Activated gamma-delta T cell (primary cell): ENCODE measurements at places on chromosomes 6 and 20.

- DNase-seq: no peak
These were observed 70.1 kb downstream of the SLX4IP start for GRCh38 chr20:10504994-10505730.

DNA sequence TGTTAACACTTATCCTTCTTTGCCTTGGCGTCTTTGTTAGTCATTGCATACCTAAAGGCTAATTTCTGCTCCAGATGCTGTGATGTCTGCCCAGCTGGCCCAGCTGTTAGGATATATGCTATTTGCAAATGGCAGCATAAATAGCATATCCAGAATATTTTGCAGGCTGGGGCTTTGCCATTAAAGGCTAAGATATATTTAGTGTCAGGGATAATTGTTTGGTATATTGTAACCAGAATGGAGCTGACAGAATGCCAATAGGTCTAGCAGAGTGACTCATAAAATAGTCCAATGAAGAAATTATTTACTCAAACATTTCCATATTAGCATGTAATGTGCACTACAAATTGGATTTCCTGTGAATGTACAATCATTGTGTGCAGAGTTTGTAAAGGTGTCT lies 584.1 kb upstream of the FLRT3 start:
- DNase-seq: no peak

DNA sequence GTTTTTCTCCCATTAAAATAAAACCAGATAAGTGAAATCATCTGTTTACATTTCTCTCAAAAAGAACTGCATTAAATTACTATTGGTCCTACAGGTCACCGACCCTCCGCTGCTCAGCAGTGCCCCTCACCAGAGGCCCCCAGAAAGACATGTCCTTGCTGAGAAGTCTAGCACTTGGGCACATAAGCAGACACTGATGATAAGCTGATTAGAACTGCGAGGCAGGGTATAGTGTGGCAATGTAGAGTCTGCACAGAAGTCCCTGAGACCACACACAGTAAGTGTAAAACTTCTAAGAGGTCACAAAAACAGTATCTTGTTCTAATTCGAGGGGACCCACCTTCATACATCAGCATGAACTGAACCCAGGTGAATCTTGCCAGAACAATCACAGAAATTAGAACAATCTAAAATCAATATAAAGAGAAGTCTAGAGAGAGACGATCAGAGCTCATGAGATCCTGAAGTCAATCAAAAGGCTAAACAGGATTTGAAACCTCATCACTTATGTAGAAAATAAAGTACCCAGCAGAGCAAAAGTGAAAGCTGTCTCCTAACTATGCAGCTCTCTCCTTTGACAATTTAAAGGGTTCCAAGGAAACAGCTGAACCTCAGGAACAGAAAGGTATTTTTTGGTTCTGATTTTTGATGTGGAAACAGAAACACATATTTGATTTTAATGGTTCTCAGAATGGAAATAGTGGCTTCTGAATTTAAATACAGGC lies 182.9 kb downstream of the PTPRT start:
- no peak for DNase-seq

- DNase-seq: no peak
These were observed 2.5 kb downstream of the NTSR1 start for GRCh38 chr20:62710886-62711702.

DNA sequence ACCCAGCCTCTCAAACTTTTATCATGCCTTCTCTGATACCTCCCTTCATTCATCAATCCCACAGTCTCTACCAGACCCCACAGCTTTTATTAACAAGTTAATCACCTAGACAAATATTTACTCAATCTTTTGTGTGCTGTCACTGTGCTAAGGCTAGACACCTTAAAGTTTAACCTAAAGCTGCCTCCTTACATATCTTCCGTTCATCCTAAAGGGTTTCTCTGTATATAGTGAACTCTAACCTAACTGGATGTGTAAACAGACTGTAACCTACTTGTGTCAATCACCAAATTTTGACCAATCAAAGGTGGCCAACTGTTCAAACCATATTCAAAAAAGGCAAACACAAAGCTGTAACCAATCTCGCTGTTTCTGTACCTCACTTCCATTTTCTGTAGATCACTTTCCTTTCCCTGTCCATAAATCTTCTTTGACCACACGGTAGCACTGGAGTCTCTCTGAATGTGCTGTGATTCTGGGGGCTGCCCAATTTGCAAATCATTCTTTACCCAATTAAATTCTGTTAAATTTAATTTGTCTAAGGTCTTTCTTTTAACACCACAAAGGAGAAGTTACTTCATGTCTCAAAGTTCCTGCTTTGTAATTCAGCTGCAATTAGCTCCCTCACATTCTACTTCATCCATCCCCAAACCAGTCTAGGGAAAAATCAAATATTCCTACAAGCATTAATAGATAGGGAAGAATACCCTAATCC lies 72.5 kb downstream of the ARHGAP18 start:
- DNase-seq: no peak

DNA sequence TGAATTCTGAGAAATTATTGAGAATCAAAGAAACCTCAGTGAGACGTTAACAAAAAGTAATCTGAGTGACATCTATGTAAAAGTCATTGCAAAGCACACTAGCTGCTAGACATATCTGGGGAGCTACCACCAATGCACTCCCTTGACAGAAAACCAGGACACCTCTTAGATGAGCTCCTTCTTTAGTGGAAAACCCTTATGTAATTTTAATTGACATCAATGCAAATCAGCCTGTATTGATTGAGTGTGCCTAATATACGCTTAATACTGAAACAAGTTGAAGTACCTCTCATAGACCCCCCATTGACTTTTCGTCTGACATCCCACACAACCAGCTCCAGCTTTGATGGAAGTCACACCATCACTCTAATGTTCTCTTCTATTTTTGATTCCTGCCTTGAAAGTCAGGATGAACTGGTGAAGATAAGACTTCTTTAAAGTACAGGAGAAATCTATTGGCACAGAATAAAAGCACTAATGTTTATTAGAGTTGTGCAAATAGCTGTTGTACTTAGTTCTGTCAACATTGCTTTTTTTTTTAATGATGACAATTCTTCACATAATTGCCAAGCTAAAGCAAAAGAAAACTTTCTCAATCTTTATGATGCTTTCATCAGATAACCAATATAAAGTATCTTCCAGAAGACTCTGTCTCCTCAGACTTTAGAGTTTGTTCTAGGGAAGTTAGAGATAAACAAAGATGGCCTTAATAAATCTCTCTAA lies 98.0 kb upstream of the FAM8A1 start:
- DNase-seq: no peak

GRCh38 chr6:77607004-77607403 lies 45.8 kb upstream of the MEI4 start:
- DNase-seq: no peak

GRCh38 chr20:48656661-48657211 lies 171.1 kb downstream of the PREX1 start:
- no peak for DNase-seq

DNA sequence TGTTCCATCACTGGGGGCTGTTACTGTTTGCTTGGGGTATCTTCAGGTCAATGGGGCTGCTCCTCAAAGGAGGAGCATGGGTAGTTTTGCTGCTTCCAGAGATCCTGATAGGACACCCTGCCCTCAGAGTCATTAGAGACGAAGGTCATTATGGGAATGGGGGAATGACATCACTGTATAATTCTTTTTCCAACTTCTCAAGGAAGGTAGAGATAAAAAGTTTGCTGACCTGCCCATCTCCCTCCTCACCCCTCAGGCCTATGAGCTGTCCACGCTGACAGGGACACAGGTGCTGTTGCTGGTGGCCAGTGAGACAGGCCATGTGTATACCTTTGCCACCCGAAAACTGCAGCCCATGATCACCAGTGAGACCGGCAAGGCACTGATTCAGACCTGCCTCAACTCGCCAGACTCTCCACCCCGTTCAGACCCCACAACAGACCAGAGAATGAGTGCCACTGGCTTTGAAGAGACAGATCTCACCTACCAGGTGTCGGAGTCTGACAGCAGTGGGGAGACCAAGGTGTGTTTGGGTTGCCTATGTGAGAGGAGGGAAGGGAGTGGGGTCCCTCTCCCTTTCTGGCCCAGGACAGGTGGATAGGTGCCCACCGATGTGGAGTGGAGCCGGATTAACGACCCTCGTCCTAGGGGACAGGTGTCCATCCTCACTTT lies 2.7 kb downstream of the SRF start:
- no peak for DNase-seq

- DNase-seq: no peak
These were observed 34.5 kb upstream of the DUSP22 start for GRCh38 chr6:257774-258173.

DNA sequence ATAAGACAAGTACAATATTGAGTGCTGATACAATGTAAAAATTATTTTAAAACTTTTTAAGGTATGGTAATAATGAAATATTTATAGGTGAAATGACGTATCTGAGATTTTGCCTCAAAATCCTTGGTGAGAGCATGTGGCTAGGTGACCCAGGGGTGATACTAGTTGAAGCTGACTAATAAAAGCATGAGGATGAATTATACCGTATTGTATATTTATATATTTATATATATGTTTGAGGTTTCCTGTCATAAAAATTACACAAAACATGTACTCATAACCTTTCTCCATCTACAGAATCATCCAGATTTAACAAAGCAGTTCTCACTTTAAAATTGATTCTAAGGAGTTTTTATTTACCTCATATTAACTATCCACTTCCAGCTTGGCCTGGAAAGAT lies 358.1 kb downstream of the CDKAL1 start:
- DNase-seq: no peak

- no peak for DNase-seq
These were observed 221.3 kb downstream of the MOXD1 start for GRCh38 chr6:132179955-132180354.

DNA sequence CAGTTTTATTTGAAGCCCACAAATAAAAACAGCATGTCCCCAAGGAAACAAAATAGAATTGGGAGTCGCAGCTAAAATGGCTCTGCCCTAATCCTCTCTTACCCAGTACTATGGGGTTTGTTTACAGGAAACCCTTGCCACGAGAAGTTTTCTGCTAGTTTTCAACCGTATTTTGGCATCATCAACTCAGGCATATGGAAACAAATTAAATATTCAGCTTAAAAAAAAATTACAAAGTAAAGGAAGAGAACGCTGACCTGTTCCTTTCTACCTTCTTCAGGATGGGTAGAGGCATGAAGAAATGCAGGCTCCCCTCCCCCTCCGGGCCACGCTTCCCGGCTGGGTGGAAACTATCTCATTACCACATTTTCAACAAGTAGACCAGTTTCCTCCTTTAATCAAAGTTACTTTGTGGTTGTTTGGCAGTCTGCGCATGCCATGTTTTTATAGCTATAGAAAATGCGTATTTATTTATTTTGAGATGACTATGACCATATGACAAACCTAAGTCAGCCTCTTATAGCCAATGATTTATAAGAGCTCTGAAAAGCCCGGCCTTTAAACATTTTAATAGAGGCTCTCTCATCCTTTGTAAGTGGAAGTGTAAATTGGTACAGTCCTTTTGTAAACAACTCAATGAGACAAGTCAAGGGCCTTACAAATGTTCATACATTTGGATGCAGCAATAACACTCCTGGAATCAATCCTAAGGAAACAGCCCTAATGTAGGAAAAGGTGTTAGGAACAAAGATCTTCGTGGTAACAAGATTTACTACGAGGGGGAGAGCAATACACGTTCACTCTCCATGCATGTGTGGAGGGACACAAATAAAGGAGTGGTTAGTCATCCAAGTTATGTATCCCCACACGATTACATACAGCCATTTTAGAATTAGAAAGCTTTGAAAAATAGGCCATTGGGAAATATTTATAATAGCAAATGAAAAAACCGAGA lies 16.1 kb upstream of the ZNF217 start:
- DNase-seq: no peak

GRCh38 chr6:53042112-53042511 lies 23.1 kb upstream of the FBXO9 start:
- no peak for DNase-seq
